PC-3 (cell line): ENCODE measurements at places on chromosomes 4 and X.

- peak; percentile 77 for DNase-seq
Observed at GRCh38 chr4:38040619-38041018, 80.4 kb downstream of the PTTG2 start.

- DNase-seq = no peak
Observed at GRCh38 chrX:43666311-43666912, 10.3 kb downstream of the MAOA start.

DNA sequence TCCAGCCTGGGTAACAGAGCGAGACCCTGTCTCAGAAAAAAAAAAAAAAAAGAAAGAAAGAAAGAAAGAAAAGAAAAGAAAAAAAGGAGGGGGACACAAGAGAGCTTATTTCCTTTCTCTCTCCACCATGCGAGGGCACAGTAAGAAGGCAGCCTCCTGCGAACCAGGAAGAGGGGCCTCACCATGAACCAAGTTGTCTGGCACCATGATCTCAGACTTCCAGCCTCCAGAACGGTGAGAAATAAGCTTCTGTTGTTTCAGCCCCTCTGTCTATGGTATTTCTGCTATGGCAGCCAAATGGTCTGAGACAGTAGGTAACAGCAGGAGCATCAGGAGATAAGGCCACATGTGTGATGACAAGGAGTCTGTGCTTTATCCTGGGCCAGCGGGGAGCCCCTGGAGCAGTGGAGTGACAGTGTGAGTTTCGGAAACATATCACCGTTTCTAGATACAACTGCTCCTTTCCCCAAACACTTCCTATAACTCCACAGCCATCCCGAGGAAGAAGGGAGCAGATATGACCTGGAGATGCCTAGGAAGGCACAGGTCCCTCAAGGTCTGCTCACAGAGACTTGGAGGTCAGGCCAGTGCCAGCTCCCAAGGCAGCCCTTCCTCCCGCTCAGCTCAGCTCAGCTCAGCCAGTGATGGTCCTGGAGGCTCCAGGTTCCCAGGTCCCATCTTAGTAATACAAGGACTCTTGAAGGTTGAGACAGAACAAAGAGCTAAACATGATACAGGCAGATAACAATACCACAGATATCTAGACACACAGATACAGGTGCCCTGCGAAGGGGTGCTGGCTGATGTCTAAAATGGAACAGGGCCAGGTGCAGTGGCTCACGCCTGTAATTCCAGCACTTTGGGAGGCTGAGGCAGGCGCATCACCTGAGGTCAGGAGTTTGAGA is 17.7 kb downstream of the JAKMIP1 start:
- no peak for DNase-seq

DNA sequence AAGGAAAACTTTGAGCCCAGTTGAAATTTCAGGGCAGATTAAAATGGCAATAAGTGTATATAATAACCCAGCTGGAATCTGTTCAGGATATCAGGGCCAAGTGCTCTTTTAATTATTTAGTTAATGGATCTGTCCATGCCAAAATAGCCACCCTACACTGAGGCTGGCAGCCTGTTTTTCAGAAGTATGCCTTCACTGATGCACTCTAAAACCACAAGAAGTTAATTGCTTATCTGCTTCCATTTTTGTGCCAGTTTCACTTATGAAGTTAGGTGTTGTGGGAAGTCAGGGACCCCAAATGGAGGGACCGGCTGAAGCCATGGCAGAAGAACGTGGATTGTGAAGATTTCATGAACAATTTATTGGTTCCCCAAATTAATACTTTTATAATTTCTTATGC is 960.3 kb downstream of the C4orf33 start:
- DNase-seq = no peak
